ENCODE measurements at places on chromosomes 2 and 18.

DNA sequence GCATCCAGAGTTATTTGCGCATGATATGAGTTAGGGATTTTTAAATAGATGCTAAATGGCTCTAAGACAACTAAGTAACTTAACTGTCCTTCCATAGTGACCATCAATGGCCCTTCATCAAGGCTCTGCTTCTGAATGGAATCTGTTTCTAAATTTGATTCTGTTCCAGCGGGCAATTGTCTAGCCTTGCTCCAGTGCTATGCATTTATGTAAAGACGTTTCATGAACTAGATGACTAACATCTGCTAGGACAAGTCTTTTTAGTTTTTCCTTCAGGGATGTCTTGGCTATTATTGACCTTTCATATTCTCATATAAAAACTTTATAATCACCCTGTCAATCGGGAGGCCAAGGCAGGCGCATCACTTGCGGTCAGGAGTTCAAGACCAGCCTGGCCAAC lies 9.8 kb downstream of the ASTL start:
- DNase-seq: no peak

DNA sequence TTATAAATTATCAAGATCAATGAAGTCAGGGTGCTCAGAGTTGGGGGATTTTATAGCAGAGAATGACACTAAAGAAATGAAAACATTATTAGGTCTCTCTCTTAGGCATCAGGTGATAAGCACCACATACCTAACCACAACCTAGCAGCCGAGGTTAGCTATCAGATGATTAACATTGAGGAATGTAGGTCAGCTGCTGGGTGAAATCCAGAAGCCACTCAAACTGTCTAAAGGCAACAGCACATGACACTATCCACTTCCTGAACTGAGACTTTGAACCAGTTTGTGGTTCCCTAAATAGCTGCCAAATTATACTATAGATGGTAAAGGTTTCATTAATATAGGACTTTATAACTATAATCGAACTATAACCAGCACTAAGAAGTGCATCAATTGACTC lies 4.7 kb downstream of the EPG5 start:
- no peak for DNase-seq

GRCh38 chr2:143218621-143219020 lies 89.4 kb downstream of the ARHGAP15 start:
- no peak for DNase-seq

DNA sequence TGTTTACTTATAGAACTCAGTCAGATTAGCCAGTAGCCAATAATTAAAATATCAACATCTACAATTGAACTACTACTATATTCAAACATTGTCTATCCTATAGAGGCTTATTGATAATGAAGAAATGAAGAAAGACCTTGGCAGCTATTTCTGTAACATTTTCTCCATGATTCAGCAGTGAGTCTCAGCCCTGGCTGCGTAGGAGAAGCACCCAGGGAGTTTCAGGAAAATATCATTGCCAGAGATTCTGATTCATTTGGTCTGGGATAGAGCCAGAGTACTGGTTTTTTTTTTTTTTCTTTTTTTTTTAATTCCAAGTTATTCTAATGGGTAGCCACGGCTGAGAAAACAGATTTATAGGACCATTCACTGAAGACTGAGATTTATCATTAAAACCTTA lies 404.8 kb downstream of the TXNL1 start:
- DNase-seq: no peak

DNA sequence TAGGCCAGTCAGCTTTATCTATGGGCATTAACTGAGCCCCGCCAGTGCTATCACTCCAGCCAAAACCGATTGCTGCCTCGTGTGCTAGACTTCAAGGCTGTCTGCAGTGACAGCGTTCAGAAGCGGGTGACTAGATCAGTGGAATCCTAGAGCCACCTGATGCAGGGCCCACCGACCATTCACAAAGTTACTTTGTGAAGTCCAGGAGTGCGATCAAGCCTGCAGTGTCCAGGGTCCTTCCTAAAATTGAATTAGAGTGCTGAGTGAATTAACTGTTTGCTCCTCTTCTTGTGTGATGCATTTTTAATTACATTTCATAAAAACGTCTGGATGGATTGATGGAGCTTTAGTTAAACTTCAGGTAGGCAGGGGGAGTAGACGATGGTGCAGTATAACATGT lies 13.9 kb downstream of the PCARE start:
- no peak for DNase-seq

DNA sequence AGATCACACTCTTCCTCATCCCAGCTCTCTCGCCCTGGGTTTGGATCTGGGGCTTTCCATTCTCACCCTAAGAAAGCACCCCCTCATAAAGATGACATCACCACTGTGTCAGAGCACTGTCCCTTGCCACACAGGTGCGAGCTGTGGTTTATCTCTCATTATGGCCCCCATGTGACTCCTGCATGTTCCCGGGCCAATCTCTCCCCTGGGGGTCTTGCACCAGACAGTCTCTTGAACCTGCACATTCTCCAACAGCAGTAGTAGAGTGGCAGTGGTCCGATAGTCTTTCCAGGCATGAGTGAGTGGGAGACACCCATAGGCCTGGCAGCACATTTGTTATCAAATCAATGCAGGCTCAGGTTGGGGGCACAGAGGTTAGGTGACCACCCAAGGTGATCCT lies 130.5 kb downstream of the HRH4 start:
- no peak for DNase-seq

GRCh38 chr2:162965191-162965590 lies 126.6 kb upstream of the KCNH7 start:
- DNase-seq: no peak

DNA sequence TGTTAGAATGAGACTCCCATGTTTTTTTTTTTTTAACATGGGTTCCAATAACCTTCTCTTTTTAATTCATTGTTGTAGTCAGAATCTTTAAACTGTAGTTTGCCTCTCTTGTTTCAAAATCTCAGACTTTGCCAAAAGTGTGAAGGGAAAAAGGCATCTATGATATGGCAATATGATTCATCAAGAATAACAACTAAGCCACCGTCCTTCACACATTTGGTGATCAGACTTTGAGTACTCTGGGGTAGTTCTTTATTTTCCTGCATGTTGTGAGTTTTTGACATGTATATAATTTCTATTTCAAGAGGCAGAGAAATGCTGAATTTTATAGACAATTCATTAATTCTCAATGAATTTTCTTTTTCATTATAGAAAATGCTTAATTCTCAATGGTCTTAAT lies 53.5 kb upstream of the CERS6 start:
- no peak for DNase-seq

DNA sequence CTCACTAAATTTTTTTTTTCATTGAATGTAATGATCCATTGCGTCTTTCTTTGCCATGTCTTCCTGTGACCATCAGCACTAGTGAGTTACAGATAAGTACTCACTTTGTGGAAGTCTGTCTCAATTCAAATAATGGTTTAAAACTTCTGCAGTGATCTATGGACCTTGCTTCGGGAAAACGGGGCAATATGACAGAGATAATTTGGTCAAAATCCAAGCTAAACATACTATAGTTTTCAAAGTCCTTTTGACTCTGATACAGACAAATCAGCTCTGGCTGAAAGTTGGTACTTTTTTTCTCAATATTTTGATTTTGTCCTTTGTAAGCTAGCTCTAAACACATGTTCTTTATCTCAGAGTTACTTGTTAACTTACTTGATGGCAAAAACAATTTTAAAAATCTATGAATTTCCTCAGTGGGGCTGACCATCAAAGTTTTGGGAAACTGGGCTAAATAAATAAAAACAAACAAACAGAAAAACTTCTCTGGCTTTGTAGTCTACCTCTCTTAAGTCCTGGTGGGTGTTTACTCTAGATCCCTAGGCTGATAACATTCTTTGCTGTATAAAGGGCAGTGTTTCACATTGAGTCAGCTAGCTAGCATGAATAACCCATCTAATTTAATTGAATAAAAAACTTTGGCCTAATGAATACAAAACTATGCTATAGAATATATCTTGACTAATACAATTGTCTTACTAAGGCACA lies 327.6 kb downstream of the RDH14 start:
- DNase-seq: no peak

DNA sequence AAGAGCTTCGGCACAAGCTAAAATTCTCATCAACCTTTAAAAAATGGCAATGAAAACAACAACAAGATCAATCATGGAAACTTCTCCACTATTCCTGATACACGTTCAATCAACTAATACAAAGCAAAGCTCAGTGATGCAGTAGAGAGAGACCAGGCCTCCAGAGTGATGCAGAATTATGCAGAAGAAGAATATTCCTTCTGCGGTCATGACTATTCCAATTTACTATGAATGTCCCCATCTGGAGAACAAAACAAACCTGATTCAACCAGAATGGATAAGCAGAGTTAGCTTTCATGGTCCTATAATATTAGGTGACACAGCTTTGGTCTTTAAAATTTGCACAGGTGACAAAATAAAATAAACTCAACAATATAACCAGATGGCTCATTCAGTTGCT lies 12.5 kb upstream of the MBOAT2 start:
- no peak for DNase-seq

GRCh38 chr2:218582076-218582475 lies 13.4 kb downstream of the CNOT9 start:
- no peak for DNase-seq

DNA sequence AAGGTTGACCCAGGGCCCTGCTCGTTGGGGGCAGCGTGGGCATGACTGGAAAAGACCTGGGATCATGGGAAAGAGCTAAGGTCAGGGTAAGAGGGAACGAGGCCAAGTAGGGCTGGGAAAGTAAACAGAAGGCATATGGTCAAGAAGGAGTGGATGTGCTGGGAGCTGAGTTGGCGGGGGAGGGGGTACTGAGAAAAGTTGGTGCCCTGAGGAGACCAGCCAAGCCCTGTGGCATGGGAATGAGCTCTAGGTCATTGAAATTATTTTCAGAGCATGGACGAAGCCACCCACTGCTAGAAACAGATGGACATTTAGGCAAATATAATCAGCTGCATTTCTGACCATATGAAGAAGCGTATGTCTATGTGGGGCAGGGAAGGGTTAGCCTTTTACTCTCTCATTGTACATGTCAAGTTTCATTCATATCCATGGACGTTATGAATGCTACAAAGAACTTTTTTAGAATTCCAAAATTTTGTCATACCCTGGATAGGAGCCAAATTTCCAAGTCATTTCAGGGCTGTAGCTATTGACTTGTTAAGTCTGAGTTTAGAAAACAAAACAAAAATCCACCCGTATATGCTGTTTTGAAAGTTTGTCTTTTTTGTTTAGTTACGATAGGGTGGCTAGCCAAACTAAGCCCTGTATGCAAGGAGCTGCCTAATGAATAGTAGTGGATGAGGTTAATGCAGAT lies 19.1 kb downstream of the MAPRE2 start:
- DNase-seq: no peak

DNA sequence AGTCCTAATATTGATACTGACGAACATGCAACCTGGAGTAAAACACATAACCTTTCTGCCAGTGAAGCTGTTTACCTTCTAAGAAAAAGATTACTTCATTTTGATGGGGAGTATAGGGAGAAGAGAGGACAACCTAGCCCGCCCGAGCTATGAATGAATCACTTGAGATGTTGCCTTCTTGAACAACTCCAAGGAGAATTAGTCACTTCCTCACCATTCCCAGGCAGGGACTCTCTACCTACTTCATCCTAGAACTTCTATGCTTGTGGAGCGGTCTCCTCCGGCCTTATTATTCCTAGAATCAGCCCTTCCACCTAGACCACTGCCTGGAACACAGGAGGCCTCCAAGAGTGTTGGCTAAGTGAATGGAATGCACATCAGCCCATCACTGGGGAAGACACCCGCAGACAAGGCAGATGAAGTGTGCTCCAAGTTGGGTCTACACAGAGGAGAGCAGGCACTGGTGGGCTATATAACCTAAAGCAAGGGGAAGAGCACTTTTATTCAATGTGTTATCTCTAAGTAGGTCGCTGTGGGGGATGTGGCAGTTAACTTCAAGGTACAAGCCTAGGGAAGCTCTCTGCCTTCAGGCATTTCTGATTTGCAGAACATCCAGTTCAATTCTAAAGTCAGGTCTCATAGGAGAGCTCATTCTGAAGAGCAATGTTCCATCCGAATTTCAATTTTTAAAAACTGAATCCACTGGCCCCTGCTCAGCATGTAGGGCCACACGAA lies 57.4 kb downstream of the STK39 start:
- no peak for DNase-seq

- no peak for DNase-seq
These were observed 329.9 kb downstream of the TRIB2 start for GRCh38 chr2:13046557-13047165.

- no peak for DNase-seq
These were observed 22.6 kb upstream of the SUCLG1 start for GRCh38 chr2:84481702-84482101.

DNA sequence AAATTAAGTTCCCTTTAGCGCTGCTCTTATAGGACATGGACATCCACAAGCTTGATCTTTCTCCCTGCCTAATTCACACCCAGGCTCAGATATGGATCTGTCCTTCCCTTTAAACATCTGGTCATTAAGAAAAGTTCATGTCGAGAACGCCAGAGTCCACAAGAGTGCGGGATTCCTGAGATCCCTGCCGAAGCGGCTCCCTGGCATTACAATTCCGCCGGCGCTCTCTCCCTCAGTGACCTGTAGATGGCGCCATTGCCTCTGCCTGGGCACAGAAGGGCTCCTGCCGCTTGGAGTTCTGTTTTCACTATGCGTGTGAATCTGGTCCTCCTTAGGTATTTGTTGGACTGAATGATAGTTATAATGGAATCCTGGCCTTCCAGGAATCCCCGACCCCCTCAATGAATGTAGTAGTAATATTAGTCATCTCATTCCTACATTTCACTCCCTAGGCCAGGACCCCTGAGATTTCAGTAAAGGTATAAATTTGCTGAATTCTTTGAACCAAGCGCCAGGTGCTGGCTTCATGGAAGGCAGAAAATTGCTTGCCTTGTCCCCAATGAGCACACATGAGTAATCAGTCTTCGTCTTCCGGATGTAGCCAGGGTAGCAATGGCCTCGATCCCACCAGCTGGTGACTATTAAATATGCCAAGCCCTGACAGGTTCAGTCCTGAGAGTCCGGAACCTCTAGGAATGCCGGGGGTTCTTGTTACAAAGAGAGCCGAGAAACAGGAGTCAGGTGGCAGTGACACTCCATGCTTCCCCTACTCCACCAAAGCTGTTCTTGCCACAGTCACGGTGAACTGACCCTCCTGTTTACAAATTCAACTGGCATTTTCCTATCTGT lies 26.4 kb upstream of the CD207 start:
- peak; percentile 66 for DNase-seq

GRCh38 chr18:80246445-80247392 lies 595 bp downstream of the PARD6G start:
- no peak for DNase-seq

- no peak for DNase-seq
These were observed 144.6 kb downstream of the QPCT start for GRCh38 chr2:37489041-37489456.

DNA sequence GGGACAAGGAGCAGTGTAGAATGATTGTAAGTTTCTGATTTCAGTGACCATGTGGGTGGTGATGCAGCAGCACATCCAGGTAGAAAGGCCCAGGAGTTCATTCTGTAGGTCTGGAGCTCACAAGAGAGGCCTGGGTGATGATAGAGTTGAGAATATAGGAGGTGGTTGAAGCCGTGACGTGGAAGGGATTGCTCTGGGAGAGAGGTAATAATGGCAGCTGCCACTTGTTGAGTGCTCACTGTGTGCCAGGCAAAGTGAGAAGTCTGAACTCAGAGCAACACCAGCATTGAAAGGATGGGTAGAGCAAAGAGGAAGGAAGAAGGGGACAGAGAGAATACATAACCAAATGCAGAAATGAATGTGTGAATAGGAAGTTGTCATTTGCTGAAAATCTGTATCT lies 3.3 kb downstream of the TTLL4 start:
- no peak for DNase-seq

GRCh38 chr2:96656540-96656939 lies 14.0 kb downstream of the FER1L5 start:
- no peak for DNase-seq

- DNase-seq: no peak
These were observed 39.4 kb upstream of the SMAD2 start for GRCh38 chr18:47969816-47970215.

Measured in hematopoietic multipotent progenitor cell treated with erythropoietin and hydrocortisone succinate and interleukin-3 and kit ligand, for 17 days (in vitro differentiated cells).